ENCODE measurements at places on chromosomes 13 and 19. TPM values are rescaled to one million over a fixed set of nuclear protein-coding genes. Genes with fewer than 3 reads are reported as not detected.

DNA sequence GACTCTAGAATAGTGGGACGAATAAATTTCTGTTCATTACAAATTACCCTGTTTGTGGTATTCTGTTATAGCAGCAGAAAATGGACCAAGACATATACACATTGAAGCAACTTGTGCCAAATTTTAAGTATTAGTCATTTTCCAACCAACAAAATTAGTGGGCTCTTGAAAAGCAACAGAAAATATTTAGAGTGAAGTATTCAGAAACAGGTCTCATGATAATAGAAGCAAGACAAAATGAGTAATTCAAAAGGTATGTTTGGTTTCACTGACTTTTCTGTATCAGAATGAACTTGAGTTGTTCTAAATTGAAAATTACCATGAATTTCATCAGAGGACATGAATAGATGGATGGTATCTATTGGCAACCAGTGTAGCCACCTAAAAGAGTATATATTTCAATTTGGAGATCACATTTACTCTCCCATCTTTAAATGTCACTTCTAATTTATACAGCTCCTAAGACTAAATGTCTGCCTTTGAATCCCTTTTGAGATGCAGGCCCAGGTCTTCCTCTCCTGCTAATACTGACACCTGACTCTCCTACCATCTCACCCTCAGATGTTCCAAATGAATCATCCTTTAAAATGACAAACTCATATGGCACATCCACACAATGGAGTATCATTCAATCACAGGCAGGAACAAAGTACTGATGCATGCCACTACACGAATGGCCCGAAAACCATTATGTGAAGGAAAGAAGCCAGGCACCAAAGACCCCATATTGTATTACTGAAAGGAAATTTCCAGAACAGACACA is 40.7 kb upstream of the DOCK9 start:
- H3K4me3 ChIP-seq: no peak overlapping the region
- H3K27me3 ChIP-seq: no peaks in the 10 kb centered on the region
- no peak overlapping the region for H3K27ac ChIP-seq
- H3K36me3 ChIP-seq: no peaks in the 10 kb centered on the region

DNA sequence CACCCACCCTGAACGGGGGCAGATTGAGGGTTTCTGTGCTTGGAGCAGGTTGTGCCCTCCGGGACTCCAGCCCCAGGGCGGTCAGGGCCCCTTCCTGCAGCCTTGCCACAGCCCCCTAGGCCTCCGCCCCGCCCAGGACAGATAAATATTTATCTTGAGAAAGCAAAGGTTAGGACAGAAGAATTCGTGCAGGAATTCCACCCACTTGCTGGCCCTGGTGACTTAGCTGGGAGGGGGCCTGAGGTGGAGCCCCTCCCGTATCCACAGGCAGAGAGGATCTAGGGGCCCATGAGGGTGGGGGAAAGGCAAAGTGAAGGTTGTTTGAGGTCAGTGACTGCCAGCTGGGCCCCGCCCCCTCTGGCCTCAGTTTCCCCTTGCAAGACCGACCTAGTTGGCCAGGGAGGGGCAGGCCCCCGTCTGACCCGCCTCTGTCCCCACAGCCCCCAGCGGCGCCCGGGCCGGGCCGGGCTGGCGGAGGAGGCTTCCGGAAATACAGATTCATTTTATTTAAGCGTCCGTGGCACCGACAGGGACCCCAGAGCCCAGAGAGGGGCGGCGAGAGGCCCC is 5.2 kb downstream of the MIDN start:
- H3K27me3 ChIP-seq: no peaks in the 10 kb centered on the region
- peak overlapping the region; percentile 95 for H3K27ac ChIP-seq
- H3K36me3 ChIP-seq: no peaks in the 10 kb centered on the region

DNA sequence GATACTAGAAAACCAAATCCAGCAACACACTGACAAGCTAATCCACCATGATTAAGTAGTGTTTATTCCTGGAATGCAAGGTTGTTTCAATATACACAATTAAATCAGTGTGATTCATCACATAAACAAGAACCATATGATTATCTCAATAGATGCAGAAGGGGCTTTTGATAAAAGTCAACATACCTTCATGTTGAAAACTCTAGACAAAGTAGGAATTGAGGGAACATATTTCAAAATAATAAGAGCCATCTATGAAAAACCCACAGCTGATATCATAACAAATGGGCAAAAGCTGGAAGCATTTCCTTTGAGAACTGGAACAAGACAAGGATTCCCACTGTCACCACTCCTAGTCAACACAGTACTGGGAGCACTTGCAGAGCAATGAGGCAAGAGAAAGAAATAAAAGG is 213.6 kb upstream of the CSNK1A1L start:
- H3K27ac ChIP-seq: no peak overlapping the region
- H3K36me3 ChIP-seq: no peaks in the 10 kb centered on the region
- H3K27me3 ChIP-seq: no peaks in the 10 kb centered on the region
- no peaks in the 10 kb centered on the region for H3K4me1 ChIP-seq
- no peak for DNase-seq

GRCh38 chr13:21849323-21849722 is 178.4 kb downstream of the FGF9 start:
- peak; percentile 46 for DNase-seq
- no peaks in the 10 kb centered on the region for H3K4me1 ChIP-seq
- no peak overlapping the region for H3K27ac ChIP-seq
- no peak overlapping the region for H3K4me3 ChIP-seq

DNA sequence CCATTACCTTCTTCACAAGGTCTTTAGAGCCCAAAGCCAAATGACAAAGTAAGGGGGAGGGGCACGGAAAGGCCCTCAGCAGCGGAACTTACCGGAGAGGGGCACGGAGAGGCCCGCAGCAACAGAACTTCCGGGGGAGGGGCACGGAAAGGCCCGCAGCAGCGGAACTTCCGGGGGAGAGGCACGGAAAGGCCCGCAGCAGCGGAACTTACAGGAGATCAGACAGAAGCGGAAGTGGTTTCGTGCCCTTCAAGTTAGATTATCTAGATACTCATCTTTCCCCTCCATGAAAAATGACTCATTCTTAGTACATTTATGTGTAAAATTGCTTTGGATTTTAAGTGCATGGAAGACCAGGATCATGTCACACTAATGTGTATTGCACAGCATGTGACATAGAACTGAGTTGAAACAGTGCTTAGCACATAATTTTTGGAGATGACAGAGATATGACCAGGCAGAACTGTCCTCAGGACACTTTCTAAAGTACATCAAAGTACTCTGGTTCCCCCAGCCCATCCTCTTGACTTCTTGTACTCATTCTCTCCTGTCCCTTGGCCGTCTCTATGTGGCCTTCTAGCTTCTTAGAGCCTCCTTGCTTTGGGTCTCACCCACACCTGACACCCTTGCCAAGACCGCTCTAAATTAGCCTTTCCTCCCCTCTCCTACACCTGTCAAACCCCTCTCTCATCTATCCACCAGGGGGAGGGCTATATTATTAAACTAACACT is 25.7 kb upstream of the TPTE2 start:
- no peaks in the 10 kb centered on the region for H3K36me3 ChIP-seq
- H3K27me3 ChIP-seq: no peaks in the 10 kb centered on the region
- H3K27ac ChIP-seq: no peak overlapping the region
- peak; percentile 66 for DNase-seq

- DNase-seq: no peak
- no peaks in the 10 kb centered on the region for H3K27me3 ChIP-seq
- no peaks in the 10 kb centered on the region for H3K4me1 ChIP-seq
- no peaks in the 10 kb centered on the region for H3K36me3 ChIP-seq
- no peak overlapping the region for H3K4me3 ChIP-seq
Observed at GRCh38 chr13:99154064-99154463, 46.6 kb upstream of the UBAC2 start.

DNA sequence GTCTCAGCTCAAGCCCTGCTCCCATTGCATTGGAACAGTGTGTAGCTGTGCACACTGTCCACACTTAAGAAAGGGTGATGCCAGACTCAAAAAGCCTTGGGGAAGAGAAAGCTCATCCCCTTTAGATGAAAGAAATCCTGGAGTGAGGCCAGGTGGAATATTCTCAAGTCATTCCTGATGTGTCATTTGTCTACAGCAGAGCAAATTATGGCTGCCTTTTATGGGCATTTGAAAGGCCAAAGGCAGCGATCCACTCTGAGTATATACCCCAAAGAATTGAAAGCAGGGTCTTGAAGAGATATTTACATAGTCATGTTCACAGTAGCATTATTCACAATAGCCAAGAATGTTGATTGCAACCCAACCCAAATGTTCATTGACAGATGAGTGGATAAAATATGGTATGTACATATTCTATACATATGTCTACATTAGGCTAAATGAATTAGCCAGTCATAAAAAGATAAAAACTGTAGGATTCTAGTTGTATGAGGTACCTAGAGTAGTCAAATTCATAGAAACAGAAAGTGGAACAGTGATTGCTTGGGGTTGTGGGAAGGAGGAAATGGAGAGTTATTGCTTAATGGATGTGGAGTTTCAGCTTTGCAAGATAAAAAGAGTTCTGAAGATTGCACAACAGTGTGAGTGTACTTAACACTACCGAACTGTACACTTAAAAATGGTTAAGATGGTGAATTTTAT is 214.9 kb downstream of the KCNRG start:
- no peak for DNase-seq
- H3K4me1 ChIP-seq: no peaks in the 10 kb centered on the region
- no peak overlapping the region for H3K4me3 ChIP-seq
- no peaks in the 10 kb centered on the region for H3K27me3 ChIP-seq

DNA sequence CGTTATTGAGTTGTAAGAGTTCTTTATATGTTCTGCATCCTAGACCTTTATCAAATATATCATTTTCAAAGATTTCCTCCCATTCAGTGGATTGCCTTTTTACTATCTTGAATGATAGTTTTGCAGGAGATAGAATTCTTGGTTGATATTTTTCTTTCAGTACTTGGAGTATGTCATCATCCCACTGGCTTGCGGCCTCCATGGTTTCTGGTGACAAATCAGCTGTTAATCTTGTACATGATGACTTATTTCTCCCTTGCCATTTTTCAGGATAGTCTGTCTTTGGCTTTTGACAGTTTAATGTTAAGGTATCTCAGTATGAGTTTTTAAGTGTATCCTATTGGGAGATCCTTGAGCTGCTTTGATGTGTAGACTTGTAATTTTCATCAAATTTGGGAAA is 8.5 kb downstream of the ZNF557 start:
- no peaks in the 10 kb centered on the region for H3K36me3 ChIP-seq
- no peaks in the 10 kb centered on the region for H3K27me3 ChIP-seq
- H3K4me1 ChIP-seq: no peaks in the 10 kb centered on the region
- no peak overlapping the region for H3K4me3 ChIP-seq
- no peak overlapping the region for H3K27ac ChIP-seq

GRCh38 chr13:65966991-65967451 is 1263.1 kb downstream of the PCDH9 start:
- DNase-seq: peak; percentile 46
- no peak overlapping the region for H3K4me3 ChIP-seq
- no peaks in the 10 kb centered on the region for H3K27me3 ChIP-seq
- no peaks in the 10 kb centered on the region for H3K4me1 ChIP-seq
- H3K36me3 ChIP-seq: no peaks in the 10 kb centered on the region

- DNase-seq: no peak
- H3K4me3 ChIP-seq: no peak overlapping the region
- peaks cover 34% of the 10 kb centered on the region for H3K4me1 ChIP-seq
- H3K27me3 ChIP-seq: no peaks in the 10 kb centered on the region
- H3K36me3 ChIP-seq: no peaks in the 10 kb centered on the region
Observed at GRCh38 chr19:34994286-34994642, 5.9 kb upstream of the GRAMD1A start.

- DNase-seq: no peak
- H3K36me3 ChIP-seq: no peaks in the 10 kb centered on the region
- no peaks in the 10 kb centered on the region for H3K27me3 ChIP-seq
- H3K4me3 ChIP-seq: no peak overlapping the region
Observed at GRCh38 chr19:47096100-47096704, 17.4 kb downstream of the ZC3H4 start.

DNA sequence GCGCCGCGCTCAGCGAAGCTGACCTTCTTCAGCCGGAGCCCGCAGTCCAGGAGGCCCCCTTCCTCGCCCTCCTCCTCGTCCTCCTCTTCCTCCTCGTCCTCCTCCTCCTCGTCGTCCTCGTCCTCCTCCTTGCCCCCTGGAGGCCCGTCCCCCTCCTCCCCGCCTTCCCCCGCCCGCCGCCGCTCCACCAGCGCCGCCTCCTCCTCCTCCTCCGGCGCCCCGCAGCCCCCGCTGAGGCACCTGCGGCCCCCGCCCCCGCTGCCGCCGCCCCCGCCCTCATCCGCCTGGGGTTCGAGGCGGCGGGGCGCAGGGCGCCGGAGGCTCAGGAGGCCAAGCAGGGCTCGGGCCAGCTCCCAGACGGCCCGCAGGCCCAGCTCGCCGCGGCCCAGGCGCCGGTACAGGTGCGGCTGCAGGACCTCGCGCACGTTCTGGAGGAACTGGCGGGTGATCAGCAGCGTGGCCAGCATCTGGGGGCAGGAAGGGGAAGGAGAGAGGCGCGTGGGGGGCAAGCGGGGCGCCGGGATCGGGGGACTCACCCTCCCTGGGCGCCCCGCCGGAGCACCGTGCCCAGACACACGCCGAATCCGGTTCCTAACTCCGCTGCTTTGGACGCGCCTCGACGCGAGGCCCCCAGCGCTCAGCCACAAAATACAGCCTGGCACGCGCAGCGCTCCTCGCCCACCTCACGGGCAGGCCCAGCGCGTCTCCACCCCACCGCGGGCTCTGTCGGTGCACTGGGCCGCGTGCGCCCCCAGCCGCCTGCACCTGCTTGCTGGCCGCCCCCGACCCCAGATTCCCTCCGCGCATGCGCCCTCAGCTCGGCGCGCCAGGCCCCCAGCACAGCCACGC is 5.9 kb downstream of the ANO8 start:
- H3K36me3 ChIP-seq: no peaks in the 10 kb centered on the region
- peaks cover 24% of the 10 kb centered on the region for H3K4me1 ChIP-seq
- no peaks in the 10 kb centered on the region for H3K27me3 ChIP-seq
- DNase-seq: no peak
- H3K27ac ChIP-seq: no peak overlapping the region

DNA sequence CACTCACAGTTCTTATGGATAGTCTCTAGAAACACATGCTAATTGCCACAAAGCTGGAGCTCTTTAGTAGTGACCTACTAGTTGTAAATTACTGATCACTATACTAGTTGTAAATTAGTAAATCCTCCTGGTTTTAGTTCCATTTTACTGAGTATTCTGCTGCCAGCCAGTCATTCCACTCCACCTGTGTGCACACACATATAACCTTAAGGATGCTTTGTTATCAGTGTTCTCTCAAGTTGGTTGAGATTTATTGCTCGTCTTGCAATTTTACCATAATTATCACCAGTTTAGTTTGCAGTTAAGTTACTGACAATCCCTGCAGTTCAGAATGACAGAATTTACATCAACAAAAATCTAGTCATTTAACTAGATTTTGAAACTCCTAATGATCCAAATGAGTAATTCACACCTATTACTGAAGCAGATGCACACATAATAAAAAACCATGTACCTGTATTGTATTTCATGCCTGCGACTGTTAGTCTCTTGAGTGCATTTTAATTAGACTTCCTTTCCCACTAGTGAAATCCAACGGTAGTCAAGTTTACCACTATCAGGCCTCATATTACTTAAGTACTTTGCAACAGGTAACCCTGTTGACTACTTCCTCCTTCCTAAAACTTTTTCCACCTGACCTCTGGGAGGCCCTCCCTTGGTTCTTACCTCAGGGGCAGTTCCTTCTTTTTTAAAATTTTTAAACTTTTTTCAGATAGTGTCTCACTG is 7.6 kb downstream of the TPT1 start:
- H3K4me1 ChIP-seq: peaks cover 12% of the 10 kb centered on the region
- H3K27me3 ChIP-seq: no peaks in the 10 kb centered on the region
- DNase-seq: no peak
- no peaks in the 10 kb centered on the region for H3K36me3 ChIP-seq
- no peak overlapping the region for H3K4me3 ChIP-seq

GRCh38 chr19:58356766-58357480 is 3.6 kb upstream of the A1BG start:
- H3K4me3 ChIP-seq: peak overlapping the region; percentile 26
- no peak for DNase-seq

Gene SLC15A1
- polyA plus RNA-seq: 0.71 TPM

Gene SOX1
- 1.7 TPM for polyA plus RNA-seq

Gene IGFL2
- polyA plus RNA-seq: 8.0 TPM

Gene ADGRE3
- polyA plus RNA-seq: 0.46 TPM

Gene CACNG7
- polyA plus RNA-seq: 0.53 TPM

Gene UHRF1
- polyA plus RNA-seq: 9.3 TPM

Gene PRSS57
- not detected for polyA plus RNA-seq

Measured in testis (tissue), 5 donors.